ENCODE measurements at places on chromosomes 2 and 18.

- DNase-seq: no peak
These were observed 182.1 kb downstream of the ETAA1 start for GRCh38 chr2:67579216-67579615.

- no peak for DNase-seq
These were observed 243.1 kb upstream of the SMAD7 start for GRCh38 chr18:49193897-49194296.

- DNase-seq: no peak
These were observed 106.7 kb upstream of the MCFD2 start for GRCh38 chr2:47022186-47022765.

- DNase-seq: no peak
These were observed 131.4 kb upstream of the HAAO start for GRCh38 chr2:42923580-42924417.

DNA sequence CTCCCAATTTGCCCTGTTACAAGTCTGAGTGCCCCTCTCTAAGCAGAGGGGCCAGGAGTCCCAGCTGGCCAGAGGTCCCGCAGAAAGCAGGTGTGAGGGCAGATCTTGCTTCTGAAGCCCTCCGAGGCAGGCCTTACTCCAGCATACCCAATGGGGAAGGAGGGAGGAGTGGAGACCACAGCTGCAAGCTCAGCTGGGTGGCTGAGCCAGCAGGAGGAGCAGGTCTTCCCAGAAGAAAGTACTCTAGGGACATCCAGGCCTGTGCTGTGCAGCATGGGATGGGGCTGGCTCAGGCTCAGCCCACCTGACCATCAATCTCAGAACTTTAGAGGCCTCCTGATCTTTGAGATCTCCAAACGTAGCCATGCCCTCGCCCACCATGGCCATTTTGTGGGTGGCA is 31.3 kb downstream of the PLB1 start:
- no peak for DNase-seq

- no peak for DNase-seq
These were observed 139.8 kb downstream of the RNF152 start for GRCh38 chr18:61752973-61753372.

GRCh38 chr2:241902357-241902991 is 32.9 kb downstream of the RTP5 start:
- DNase-seq: no peak

- DNase-seq: no peak
These were observed 124.9 kb downstream of the DSC3 start for GRCh38 chr18:30917651-30918050.

GRCh38 chr18:40676668-40677067 is 1278.4 kb upstream of the PIK3C3 start:
- DNase-seq: no peak

DNA sequence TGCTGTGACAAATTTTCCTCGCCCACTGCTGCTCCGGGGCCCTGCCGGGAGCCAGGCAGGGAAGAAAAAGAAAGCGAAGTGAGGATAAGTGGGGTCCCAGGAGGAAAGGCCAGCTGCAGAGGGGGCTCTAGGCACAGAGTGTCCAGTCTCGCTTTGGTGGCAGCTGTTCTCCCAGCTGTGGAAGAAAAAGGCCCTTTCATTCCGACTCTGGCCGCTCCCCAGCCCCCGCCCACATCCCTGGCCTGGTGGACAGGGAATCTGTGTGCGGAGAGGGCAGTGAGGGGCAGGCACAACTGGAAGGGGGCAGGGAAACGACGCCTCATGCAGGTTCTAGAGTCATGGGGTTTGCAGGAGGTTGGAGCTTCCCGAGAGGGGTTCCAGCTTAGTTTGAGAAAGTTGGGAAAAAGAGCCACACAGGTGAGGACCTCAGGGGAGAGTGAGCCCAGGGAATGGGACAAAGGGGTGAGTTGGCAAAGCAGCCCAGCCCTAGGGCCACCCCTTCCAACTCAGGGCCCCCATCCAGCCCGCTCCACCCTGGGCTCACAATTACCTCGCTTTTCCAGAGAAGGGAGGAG is 1.8 kb downstream of the RTKN start:
- DNase-seq: no peak

GRCh38 chr2:96163415-96163767 is 18.2 kb upstream of the DUSP2 start:
- no peak for DNase-seq

DNA sequence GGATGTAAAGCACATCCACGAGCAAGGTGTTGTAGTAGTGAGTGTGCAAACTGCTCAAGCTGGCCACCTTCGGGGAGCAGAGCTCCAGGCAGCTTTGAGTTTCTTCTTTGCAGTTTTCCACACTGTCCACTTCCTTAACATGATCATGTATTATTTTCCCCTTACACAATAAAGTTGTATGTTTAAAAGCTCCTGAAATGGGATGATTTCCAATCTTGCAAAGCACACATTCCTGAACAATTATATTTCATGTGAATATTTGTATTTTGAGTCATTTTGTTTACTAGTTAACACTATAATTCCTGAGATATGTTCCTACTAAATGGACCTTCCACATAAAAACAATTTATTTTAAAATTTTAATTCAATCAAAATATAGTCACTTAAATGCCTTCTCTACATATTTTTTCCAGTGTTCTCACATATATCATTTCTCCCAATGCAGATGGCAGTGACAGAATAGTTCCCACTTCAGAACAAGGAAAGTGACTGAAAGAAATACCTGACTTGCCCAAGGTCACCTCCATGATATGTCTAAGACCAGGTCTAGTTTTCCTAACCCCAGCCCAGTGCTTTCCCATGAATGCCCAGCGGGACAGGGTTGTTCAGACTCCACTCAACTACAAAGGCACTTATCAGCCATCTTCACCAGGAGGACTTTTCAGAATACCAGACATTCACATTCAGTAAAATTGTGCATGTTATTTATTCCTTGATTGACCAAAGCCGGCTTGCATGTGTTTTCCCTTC is 5.5 kb downstream of the CYB5A start:
- DNase-seq: no peak

All from activated T-helper 1 cell treated with anti-CD3 and anti-CD28 coated beads, Interleukin-12 subunit alpha, Interleukin-12 subunit beta, Interleukin-2, Interleukin-4 antibody, amounts not matched to agents 30 ng/mL and 10 ng/mL and 1 ng/mL, durations not matched to agents 14 hours and 24 hours and 36 hours (primary cell).